ENCODE measurements at places on chromosomes 2 and 18.
A peak's percentile ranks its signal among the peaks of the same experiment; 100 is the strongest.

DNA sequence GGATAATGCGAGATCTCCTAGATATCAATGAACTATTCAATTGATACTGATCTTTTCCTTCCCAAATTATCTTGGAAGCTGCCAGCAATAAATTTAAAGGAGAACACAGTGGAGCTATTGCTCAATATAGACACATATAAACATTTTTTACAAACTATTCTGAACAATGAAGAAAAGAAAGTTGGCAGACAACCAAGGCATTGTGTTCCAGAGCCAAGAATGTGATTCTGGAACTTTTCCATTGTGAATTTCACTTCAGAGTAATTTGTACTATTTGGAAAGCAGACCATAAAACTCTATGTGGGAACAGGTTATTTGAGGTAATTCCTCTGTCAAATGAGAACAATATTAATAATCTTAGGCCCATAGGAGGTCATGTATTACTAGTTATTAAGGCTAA is 588.2 kb downstream of the IRS1 start:
- no peak for DNase-seq

- DNase-seq, result no peak
Observed at GRCh38 chr2:205387350-205388055, 294.8 kb upstream of the NRP2 start.

- no peak for DNase-seq
Observed at GRCh38 chr18:11999429-11999828, 18.1 kb downstream of the IMPA2 start.

GRCh38 chr2:25885933-25886332 is 7.6 kb upstream of the ASXL2 start:
- no peak for DNase-seq

GRCh38 chr2:26685341-26685740 is 7.2 kb upstream of the KCNK3 start:
- DNase-seq, result no peak

GRCh38 chr2:117949806-117950205 is 64.1 kb downstream of the CCDC93 start:
- no peak for DNase-seq

DNA sequence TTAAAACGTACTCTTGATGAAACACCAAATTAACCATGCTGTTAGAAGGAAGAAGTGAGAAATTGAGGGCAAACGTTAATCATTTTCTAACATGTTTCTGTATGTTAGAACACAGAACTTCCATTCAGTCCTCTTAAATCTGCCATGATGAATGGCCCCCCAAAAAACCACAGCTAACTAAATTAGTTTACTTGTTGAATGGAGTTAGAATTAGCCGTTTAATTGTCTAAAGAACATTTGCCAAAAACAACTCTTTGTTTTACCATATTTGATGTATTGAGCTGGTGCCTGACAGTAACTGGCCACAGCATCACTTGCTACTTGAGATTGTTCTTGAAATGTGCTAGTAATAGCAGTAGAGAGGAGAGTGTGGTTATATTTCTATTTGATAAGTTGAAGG is 12.7 kb downstream of the CCNYL1 start:
- DNase-seq, result no peak

- DNase-seq, result no peak
Observed at GRCh38 chr2:138928374-138929021, 148.3 kb upstream of the NXPH2 start.

GRCh38 chr2:240405133-240405532 is 30.3 kb upstream of the GPC1 start:
- DNase-seq, result no peak

DNA sequence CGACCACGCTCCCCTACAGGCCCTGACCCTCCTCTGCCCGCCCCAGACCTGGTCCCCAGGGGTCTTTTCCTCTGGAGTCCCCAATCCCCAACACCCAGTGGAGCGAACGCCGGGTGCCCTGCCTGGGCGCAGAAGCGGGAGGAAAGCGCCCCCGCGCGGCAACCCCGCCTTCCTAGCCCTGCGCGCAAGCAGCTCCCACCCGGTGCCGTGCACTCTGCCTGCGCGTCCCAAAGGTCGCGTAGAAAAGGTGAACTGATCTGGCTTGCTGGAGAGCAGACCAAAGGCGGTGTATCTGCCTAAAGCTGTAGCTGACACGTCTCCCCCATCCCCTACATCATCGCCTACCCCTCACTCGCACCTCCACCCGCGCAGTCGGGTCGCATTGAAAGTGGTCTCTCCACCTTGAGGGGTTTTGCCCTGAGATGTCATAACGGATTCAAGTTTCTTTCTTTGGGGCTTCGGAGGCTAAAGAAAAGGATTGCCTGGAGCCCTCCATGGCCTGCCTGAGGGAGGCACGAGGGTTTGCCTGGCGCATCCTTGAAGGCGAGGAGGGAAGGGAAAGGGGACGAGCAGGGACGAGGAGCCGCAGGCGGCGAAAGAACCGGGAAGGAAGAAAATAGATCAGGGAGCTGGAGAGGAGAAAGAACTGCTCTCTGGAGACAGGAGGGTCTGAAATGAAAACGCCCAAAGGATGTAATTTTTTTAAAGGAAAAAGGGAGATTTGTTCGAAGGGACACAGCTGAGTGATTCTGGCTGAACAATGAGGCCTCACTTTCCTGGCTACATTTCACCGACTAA is 5.8 kb downstream of the GAD1 start:
- peak; percentile 64 for DNase-seq

DNA sequence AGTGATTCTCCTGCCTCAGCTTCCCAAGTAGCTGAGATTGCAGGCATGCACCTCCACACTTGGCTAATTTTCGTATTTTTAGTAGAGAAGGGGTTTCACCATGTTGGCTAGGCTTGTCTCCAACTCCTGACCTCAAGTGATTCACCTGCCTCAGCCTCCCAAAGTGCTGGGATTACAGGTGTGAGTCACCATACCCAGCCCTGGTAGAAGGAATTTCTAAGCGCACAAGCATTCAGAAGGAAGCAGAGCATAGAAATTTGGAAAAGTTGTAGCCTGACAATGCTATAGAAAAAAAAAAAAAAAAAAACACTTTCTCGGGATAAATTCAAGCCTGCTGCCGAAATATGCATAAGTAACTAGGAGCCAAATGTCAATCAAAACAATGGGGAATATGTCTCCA is 249.4 kb downstream of the GRB14 start:
- DNase-seq, result no peak

DNA sequence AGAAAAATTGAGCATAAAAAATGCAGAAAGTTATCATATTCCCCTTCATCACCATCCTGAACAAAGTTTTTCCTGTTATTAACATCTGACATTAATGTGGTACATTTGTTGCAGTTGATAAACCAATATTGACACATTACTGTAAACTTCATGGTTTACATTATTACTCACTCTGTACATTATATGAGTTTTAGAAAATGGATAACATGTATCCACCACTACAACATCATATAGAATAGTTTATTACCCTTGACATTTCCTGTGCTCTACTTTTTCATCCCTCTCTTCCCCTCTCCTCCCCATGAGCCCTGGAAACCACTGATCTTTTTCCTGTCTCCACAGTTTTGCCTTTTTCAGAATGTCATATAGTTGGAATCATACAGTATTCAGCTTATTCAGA is 618.6 kb upstream of the TMEFF2 start:
- no peak for DNase-seq

DNA sequence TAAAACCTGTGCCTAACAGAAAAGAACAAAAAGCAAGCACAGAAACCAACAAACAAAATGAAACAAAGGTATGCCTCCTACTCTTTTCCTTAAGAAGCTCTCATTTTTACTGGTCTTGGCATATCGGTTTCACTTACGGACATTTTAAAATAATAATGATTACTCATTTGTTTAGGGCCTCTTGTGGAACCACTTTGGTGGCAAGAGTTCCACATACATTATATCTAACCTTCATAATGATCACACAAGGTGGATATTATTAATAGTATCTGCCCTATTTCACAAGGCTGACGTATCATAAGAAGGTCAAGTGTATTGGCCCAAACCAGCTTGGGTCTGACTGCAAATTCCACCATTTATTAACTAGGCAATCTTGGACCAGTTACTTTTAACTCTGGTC is 304.7 kb downstream of the TCF4 start:
- no peak for DNase-seq

- no peak for DNase-seq
Observed at GRCh38 chr2:31434911-31435310, 20.4 kb upstream of the XDH start.

GRCh38 chr2:2870106-2870505 is 507.5 kb downstream of the EIPR1 start:
- DNase-seq, result no peak

GRCh38 chr2:71067567-71068217 is 756 bp upstream of the NAGK start:
- no peak for DNase-seq

GRCh38 chr2:105836840-105837692 is 92.4 kb downstream of the NCK2 start:
- DNase-seq, result peak; percentile 59

DNA sequence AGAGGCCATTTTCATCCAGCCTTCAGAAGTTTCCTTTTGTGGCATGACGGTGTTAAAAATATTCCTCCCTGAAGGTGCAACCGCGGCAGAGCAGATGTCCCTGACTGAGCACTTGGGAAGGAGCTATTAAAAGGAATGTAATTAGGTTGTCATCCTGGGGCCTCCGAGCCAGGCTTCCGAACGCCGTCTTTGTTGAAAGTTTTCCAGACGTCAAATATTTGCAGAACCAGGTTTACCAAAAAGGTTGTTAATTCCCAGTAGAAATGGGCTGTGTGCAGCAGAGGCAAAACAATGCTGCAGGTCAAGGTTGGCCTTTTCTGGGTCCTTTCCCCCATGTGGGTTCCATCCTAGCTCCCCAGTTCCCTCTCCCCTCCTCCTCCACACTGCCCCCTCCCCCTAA is 110.0 kb upstream of the STPG4 start:
- DNase-seq, result no peak

GRCh38 chr18:51912381-51912780 is 427.6 kb upstream of the DCC start:
- DNase-seq, result no peak

- no peak for DNase-seq
Observed at GRCh38 chr2:232871835-232872736, 2.0 kb downstream of the SNORC start.
